ENCODE measurements at places on chromosomes 4 and X.

GRCh38 chrX:51891821-51892551 lies 1.4 kb upstream of the MAGED1 start:
- DNase-seq: peak; percentile 19

DNA sequence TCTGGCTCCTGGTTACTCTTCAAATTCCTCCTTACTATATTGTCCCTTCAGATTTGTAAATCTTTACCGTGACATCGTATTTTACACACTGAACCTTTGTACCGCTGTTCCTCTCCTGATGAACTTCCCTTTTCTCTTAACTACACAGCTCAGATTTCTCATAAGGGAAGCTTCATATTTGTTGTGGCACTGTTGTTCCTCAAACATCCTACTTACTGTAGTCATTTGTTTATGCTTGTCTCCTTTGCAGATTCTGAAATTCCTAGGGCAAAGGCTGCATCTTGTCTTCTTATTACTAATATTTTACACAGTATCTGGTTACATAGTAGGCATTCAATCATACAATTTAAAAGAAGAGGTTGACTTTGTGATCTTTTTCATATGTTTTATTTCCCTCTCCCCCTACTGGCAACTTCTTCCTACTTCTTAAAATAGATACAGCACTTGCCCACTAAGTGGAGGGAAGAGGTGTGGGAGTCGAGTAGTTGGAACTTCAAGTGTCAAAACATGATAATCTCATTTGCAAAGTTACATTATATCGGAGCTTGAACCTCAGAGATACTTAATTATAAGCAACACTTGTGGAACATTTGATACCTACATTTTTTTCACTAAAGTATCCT lies 50.0 kb downstream of the TET2 start:
- no peak for DNase-seq

DNA sequence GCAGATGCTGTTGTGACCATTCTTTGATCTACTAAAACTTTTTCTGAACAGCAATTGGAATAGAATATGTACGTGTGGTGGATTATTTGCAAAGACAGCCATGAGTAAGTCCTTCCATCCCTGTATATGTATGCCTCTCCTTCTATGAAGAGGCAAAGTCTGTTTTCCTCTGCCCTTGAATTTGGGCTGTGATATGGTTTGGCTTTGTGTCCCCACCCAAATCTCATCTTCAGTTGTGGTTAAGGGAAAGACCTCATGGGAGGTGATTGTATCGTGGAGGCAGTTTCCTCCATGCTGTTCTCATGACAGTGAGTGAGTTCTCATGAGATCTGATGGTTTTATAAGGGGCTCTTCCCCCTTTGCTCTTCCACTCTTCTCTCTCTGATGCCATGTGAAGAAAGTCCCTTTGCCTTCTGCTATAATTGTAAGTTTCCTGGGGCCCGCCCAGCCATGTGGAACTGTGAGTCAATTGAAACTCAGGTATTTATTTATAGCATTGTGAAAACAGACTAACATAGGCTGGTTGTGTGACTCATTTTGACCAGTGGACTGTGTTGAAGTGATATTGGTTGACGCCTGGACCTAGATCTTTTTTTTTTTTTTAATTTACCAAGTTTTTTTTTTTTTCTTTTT lies 108.3 kb upstream of the CAMK2D start:
- no peak for DNase-seq

DNA sequence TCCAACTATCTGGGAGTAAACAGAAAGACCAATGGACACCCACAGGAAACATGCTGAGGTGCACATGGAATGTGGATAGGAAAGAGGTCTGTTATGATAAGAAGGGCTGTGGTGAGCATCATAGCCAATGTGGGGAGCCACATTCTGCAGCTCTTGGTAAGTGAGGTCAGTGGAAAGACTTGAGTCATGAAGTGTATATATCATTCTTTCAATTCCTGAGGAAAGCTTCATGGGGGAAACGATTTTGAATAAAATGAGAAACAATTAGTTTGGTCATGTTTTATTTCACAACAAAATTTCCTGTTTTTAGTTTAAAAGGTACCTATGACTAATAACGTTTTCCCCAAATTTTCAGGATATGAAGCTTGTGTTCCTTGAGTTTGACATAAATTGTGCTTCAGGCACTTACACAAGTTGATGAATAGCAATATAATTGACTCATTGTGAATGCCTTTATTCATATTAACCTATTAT lies 41.4 kb upstream of the RASSF6 start:
- DNase-seq: no peak

DNA sequence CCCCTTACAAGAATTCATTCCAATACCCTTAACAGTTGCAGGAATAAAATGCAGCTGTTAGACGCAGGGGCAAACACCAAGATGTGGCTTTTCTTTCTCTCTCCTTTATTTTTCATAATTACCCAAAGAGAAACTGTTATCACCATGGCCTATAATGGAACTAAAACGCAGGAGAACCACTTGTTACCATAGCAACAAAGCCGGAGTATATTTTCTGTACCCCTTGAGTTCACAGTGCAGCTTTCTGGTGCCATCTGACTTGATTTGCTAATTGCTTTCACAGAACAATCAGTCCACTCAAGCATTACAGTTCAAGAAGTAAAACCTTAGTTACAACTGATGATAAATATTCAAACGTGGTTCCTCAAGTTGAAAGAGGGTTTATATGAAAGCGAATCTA lies 157.9 kb downstream of the AMELX start:
- no peak for DNase-seq

DNA sequence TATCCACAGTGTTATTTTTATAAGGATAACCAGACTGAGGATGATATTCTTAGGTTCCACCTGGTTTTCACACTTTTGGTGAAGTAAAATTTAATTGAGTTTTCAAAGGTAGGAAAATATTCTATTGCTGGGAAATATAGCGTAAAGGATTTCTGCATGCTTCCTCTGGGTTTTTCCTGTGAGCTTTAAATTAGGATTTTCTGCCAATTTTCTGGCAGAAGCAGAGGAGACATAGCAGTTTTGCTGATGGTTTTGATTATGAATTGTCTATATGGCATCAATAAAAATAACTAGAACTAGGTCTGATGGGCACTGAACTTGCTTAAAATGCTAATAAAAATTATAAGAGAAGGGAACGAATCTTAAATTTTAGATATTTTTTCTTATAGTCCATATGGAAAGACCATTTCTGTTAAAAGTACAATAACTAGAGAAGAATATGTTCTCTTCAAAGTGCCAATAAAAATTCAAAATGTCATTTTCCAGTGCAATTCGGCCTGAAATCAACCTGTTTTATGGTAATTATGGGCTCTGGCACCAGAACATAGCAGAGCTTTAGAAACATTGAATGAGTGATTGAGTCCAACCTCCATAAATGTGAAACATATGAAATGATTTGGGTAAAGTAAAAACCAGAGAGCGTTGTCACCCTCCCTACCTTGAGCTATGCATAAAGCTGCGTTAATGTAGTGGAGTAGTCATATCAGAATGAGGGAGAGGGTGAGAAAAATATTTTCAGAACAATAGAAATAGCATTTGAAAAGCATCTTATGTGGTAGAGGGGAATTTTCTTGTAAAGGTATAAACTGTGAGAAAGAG lies 279.7 kb downstream of the SPRY1 start:
- no peak for DNase-seq

- no peak for DNase-seq
Measured at GRCh38 chr4:177638871-177639270, 196.6 kb upstream of the AGA start.

DNA sequence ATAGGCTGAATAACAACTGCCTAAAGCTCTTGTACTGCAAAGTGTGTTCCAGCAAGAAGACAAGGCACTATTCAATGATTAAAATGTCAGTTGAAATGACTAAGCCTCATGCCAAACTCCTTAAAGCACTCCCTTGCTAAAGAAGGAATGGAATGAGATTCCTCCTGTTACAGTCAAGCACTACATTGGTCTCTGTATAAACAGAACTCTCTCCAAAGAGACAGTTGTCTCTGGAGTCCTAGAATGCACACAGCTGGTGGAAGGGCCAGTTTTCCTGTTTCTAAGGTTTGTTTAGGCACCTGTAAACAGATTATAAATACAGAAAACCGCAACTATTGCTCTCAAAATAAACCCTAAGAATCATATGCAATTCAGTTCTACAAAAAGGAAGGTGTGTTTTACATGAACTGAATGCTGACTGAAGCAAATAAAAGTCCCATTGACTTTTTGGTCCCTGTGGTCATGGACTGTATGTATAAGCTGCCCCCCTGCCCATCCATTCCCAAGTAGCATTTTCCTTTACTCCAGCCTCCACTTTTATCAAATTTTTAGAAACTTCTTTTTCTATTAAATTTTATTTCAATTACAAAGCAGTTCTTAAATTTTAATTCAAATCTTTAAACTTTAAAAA lies 47.0 kb downstream of the FAT1 start:
- no peak for DNase-seq

DNA sequence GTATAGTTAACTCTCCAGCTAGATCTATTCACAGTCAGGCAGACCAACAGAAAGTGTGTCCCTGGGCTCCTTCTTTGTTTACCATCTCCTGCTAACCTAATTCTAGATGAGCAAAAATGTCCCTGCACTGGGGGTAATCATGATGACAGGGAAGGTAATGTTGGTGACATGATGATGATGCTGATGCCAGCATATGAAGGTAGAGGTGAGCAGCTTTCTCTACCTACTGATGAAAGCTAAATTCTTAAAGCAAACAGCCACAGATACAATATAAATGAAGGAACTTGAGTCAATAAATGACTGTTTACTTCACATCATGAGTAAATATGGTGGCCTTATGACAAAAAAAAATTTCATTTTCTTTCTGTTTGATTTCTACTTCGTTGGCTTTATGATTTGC lies 78.5 kb downstream of the NKX6-1 start:
- no peak for DNase-seq

DNA sequence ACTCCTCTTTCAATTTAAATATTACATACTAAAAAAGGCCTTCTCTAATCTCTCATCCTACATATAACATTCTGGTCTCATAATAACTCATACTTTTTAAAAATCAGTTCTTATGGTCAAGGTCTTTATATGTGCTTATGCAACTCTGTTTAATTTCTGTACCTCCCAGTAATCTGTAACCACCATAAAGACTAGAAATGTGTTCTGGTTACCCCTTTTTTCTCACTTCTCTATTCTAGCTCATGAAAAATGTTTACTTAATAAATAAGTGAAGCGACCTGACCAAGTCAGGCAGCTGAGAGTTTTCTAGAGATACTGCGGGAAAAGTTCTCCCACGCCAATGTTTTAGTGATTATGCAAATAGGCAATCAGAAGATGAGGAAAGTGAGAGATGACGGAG lies 548.8 kb upstream of the FAM241A start:
- DNase-seq: no peak

DNA sequence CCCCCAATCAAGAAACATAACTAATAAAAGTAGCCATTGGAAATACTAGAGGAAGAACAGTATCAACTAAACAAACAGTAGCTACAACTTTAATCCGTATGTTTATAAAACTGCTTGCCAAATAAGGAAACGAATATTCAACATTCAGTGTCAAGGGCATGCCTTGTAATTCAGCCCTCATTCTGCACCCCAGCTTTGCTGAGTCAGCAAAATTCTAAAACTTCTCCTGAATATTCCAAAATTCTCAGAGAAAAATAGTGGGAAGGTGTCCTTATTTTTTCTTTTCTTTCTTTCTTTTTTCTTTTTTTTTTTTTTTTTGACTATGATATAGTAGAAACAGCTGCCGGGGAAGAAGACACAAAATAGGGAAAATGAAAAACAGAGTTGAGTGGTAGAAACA lies 344.8 kb upstream of the MAGEC2 start:
- no peak for DNase-seq

GRCh38 chr4:165874791-165875371 lies 1.8 kb downstream of the TLL1 start:
- DNase-seq: no peak

GRCh38 chr4:105022811-105023667 lies 123.6 kb upstream of the TET2 start:
- DNase-seq: no peak

- DNase-seq: no peak
Measured at GRCh38 chr4:162681212-162681611, 485.5 kb downstream of the NAF1 start.

- DNase-seq: no peak
Measured at GRCh38 chr4:88242144-88242543, 42.2 kb downstream of the PPM1K start.

GRCh38 chrX:152908486-152908885 lies 10.6 kb downstream of the ZNF185 start:
- no peak for DNase-seq

- DNase-seq: peak; percentile 26
Measured at GRCh38 chrX:10833299-10834169, 213.1 kb upstream of the MID1 start.

DNA sequence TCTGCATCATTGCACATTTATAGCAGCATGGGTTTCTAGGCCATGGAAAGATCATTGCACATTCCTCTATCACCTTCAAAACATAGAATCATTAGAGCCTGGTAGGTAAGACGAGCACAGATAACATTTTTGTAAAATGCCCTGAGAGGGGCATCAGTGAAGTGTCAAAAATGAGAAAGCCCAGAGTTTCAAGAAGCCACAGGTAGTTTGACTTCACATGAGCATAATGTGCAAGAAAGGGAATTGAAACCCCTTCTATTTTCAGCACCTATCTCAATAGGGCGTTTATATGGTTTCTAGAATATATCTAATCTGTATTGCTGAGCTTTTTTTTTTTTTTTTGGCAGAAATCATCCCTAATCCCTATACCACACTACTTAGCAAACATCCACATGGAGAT lies 2441.7 kb downstream of the ARAP2 start:
- no peak for DNase-seq

DNA sequence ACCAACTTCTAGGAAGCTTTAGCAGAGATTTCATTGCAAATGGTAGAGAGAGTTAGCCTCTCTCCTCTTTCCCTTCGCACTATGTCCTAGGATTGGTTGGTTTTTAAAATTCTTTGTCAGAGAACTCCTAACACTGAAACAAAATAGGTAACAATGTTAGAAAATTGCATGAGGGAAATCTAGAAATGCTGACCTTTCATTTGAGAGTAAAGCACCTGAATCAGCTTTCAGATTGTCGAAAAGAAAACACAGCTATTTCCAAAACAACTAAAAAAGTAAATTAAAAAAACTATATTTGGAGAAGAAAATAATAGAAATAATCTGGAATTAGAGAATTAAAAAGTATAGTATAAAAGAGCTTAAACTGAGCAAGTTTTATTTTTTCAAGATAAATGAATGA lies 108.1 kb upstream of the GK2 start:
- no peak for DNase-seq

DNA sequence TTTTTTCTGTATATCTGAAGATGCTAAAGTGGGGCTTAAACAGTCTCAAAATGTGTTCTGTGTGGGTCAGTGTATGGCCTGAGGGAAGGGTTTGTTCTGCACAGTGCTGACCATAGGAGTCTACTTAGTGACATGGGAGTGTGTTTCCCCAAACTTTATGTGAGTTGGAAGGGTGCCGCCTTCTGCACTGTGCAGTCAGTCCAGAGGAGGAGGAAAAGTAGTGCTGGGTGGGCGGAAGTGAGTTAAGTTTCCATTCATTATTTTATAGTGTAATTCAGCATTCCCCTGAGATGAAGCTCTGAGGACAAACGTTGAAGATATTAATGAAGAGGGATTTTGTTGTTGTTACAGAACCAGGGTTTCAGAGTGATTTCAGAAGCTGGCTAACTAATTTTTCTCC lies 2.9 kb downstream of the CHST7 start:
- DNase-seq: no peak

- DNase-seq: no peak
Measured at GRCh38 chr4:73194064-73194463, 64.5 kb downstream of the ANKRD17 start.

- DNase-seq: no peak
Measured at GRCh38 chr4:61841714-61842113, 641.6 kb downstream of the ADGRL3 start.

Measured in mucosa of gallbladder (tissue), 1 donor.